Ovary (tissue), 10 donors: ENCODE measurements at places on chromosomes 11 and 22.

DNA sequence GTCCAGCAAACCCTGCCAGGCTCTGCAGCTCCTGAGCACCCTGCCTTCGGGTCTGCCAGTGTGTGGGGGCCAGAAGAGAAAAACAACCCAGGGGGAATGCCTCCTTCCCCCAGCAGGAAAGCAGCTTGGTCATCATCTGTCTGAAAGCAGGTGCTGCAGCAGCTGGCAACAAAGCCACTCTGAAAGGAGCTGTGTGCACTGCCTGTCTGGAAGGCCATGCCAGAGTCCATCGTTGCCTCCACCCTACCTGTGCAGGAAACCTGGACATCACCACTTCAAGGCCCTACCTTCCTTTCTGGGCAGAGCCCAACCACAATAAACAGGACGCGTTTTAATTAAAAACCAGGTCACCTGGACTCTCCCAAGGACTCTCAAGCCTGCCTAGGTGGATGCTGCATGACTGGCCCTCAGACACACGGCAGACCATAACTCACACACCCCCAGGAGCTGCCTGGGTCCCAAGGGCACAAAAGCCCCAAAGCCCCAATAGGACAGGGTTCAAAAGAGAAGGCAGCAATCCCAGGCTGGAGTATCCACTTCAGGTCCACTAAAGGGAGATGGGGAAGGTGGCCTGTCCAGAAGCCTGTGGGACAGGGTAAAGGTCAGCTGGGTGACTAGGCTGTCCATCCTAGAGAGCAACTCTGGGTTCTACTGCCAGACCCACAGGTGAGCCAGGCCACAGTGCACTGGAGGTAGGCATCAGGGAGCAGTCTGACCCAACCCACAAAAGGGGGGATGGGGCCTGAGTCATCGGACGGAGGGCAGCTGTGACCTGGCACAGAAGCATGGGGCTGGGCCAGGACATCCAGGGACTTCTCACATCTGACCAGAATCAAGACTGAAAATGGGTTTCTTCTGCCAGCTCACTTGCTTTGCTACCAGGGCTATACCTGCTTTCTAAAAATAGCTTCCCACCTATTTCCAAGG lies 6.1 kb downstream of the GNB1L start:
- DNase-seq = no peak

DNA sequence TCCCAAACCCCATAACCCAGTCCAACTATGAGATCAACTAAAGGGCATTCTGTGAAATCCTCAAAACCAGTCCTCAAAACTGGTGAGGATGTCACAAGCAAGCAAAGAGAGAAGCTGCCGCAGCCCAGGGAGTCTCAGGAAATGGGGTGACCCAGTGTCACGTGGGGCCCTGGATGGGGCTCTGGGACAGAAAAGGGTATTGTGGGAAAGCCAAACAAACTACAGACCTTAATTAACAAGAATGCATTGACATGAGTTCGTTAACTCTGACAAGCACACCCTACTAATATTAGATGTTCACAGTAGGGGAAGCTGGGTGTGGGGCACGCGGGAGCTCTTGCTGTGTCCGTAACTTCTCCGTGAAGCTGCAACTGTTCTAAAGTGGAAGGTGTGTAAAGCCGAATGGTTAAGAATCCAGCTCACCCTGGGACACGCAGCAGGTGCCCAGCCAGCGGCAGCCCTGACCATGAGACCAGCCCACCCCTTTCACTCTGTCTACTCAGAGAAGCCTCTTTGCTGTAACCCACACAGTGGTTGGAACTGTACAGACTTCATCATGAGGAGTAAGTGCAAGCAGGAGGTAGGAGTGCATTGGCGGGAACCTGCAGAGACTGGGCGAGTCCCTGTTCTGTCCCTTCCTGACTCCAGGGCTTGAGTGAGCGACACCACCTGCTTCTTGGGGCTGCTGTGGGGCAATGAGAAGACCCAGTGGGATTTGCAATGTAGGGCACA lies 17.9 kb downstream of the LINC01488 start:
- DNase-seq = no peak

DNA sequence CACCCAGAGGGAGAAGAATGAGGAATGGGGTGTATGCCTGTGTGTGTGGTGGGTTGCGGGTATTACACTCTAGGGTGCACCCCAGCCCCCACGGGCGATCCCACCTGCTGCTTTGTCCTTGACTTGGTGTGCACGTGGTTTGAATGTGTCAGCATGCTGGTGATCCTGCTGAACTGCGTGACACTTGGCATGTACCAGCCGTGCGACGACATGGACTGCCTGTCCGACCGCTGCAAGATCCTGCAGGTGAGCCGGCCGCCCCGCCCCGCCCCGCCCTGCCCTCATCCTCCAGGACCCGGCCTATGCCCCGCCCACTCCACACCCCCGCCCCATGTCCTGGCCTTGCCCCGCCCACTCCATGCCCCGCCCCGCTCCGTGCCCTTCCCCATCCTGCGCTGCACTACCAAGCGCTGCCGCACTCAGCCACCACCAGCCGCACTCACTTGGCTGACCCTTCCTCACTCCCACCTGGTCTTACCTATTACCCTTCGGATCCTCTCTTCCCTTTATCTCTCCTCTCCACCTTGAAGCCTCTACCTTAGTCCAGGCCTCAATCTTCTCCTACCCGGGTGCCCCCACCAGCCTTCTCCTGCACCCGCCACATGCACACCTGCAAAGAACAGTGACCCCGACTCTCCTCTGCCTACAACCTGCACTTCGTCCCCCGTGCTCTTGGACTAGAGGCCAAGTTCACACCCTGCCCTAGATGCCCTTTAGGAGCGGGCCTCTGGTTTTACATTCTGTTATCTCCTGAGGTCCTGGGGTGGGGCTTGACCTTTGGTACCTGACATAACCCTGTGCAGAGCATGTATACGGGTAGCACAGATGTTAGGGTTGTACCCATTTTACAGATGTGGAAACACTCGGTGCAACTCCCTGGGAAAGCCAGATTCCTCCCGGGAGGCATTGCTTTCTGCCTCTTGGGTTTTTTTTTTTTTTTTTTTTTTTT lies 27.7 kb downstream of the CACNA1I start:
- DNase-seq = no peak

DNA sequence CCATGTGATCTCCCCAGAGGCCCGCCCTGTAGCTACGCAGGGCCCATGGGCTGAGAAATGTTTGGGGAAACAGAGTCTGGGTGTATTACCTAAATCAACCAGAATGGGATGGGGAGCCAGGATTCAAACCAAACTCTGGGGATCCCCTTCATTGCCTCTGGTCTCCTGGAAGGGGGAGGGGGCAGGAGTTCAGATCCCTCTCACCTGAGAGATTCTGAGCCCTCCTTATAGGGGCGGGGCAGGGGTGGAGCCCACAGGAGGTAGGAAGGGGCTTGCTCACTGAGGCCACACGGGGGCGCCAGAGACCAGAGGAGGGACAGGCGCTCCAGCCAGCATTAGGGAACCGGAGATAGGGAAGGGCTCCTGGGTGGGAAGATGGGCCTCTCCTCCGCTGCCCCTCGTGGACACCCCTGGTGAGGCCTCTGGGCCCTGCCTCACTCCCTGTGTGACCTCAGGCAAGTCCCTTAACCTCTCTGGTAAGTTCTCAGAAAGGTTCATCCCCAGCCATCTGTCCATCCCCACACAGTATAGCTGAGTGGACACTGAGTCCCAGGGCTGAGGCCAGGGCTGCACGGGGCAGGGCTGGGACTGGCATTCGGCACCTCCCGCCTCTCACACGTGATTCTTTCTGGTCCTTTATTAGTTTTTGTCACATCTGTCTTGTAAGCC lies 2.7 kb upstream of the CDC42BPG start:
- DNase-seq = peak; percentile 96

GRCh38 chr11:299081-299891 lies at the start of gene IFITM5:
TSS of gene IFITM5 (minus strand) at chr11:299526. CDS start at chr11:299490, 36 bp downstream.
- DNase-seq = no peak
